ENCODE measurements at places on chromosomes 1 and 21. TPM values are rescaled to one million over a fixed set of nuclear protein-coding genes. Genes with fewer than 3 reads are reported as not detected.

The AGT gene
- 18.1 TPM for total RNA-seq

The ST6GALNAC3 gene
- total RNA-seq: 1.6 TPM

The UBE4B gene
- total RNA-seq: 51.9 TPM

The LAMB3 gene
- total RNA-seq: 5.5 TPM

The CD1B gene
- not detected for total RNA-seq
